Eye (tissue), 1 donor: ENCODE measurements at places on chromosomes 4 and X.
A peak's percentile ranks its signal among the peaks of the same experiment; 100 is the strongest.

DNA sequence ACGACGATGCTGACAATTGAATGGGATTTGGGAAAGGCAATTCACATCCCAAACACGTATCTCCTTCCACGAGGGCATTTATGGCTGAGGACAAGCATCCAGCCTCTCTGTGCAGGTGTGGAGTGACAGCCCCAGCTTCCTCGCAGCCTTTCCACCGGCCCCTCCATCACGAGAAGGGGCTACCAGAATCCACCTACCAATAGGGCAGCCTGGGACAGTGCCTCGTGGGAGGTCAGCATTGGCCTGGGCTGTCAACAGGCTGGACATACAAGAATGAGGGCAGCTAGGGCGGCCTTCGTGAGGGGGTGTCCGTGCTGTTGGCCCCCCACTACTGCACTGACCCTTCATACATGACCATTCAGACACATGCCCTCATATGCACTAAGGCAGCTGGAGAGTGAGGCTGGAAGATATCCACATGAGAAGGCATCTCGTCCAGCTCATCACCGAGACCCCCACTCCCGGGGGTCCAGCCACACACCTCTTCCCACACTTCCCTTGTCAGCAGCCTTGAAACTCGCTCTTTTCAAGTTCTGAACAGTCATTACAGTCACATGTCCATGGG lies 81.0 kb upstream of the ADRA2C start:
- no peak for DNase-seq

DNA sequence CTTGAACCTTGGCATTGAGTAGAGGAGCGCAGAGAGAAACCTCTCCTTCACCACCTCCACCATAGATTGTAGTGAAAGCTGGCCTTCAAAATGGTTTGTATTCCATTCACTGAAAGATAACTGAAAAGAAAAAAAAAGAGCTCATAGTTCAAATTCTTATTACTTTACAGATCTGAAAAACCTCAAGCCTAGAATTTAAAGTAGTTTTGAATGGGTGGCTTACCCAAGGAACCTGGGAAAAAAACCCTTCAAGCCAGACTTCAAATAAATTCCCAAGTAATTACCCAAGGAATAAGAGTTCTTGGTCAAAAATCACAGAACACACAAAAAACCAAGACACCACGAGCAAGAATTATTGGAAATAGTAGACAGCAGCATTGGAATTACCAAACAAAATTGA lies 83.6 kb upstream of the TMEM33 start:
- no peak for DNase-seq

DNA sequence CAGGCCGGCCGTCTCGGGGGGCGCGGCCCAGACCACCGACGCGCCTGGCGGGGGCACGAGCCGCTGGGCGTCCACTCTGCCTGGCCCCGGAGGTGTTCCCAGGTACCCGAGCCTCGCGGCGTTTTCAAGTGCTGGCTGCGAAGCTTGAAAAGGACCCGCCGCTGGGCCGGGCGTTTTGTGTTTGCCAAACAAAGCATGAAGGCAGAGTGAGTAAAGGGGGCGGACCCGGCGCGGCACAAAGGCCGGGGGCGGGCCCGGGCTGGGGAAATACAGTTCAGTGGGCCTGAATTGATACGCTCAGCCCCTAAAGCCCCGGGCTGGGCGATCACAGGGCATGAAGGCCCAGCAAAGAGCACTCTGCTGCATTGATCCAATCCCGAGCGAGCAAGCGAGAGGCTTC lies 65.4 kb downstream of the SOX3 start:
- DNase-seq: peak; percentile 84

DNA sequence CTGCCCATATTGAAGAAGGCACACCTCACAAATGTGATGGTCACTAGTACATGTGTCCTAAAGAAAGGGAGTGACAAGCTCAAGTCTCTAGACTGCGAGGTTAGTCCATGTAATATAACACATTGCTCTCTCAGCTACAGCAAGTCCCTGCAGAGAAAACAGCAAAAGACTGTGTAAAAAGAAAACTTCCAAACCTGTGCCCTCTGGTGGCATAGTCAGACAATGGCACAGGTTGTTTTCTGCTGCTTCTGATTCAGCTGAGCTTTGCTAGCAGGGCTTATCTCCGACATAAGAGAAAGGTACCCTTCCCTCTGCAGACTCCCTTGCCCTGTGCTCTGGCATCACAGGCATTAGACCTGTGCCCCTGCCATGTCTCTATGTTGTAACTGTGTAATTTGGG lies 1.4 kb upstream of the SERPINA7 start:
- peak; percentile 8 for DNase-seq

DNA sequence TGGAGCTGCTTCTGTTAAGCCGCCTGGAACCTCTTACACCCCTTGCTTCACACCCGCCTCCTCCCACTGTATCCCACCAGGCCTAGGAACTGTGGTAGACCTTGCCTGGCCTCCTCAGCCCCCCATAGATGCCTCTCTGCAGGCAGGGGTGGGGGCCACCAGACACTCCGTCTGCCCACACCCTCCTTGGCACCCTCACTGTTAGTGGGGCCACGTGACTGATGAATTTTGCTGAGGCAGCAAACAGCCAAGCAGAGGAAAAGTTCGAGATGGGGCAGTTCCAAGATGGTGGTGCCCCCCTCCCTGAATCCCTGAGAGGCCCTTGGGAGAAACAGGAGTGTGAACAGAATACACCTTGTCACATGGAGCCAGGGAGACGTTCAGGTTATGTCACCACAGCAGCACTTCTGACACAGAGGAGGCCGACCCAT lies 41.2 kb upstream of the C4orf50 start:
- no peak for DNase-seq

DNA sequence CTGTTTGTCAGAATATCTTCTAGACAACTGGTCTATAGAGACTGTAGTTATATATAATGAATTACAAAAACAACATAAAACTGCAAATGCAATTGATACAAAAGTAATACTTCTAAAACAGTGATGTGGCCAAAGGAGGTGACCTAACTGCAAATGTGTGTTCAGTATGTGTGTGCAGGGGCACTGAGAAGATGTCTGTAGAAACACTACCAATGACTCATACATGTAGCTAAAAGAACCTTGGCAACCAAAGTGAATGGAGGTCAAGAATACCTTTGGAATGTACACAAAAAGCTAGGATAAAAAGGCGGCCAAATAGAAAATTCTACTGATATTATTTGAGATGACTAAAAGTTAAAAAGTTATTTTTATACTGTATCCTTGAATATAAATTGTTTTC lies 261.8 kb downstream of the CAMK2D start:
- no peak for DNase-seq

DNA sequence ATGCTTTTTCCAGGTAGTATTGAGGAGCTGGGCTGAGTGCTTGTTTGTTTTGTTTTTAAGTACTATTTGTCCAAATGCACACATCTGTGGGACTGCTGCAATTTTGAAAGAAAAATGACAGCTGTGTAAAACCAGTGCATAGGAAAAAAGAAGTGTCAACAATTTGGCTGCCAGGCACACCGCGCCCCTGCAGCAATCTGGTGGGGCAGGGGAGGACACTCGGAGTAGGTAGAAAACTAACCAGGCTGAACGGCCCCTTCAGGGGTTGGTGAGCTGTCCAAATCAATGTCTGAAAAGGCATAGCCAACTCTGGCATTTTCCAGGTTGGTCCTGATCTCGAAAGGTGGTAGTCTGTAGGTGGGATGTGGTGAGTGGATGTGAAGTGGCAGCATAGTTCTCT lies 1.1 kb downstream of the LDOC1 start:
- no peak for DNase-seq

- no peak for DNase-seq
Measured at GRCh38 chr4:76670631-76671030, 227.3 kb downstream of the SOWAHB start.

GRCh38 chr4:826508-827208 lies 729 bp upstream of the CPLX1 start:
- DNase-seq: peak; percentile 68

- DNase-seq: peak; percentile 76
Measured at GRCh38 chr4:182193311-182193710, 49.9 kb upstream of the TENM3 start.

GRCh38 chr4:183989461-183989860 lies 84.4 kb downstream of the STOX2 start:
- peak; percentile 37 for DNase-seq

DNA sequence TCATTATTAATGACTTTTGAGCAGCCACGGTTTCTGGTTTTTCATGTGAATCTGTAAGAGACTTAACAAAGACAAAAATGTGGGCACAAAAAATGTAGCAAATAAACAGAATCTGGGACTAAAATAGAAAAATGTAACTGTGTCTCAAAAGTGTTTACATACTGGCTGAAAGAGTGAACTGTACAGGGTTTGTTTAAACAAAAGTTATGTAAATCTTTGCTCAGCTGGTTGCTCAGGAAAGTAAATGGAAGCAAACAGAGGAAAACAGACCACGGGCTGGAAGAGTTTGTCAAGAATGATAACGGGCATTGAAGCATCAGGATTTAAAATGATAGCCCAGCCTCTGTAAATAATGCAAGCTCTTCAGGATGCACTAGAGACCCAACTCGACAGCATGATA lies 921.8 kb upstream of the FTHL17 start:
- no peak for DNase-seq

GRCh38 chr4:7034262-7035081 lies 8.7 kb upstream of the TADA2B start:
- DNase-seq: no peak

- peak; percentile 59 for DNase-seq
Measured at GRCh38 chr4:140078366-140078765, 75.6 kb downstream of the MAML3 start.

GRCh38 chr4:109079731-109080130 lies 222.7 kb downstream of the COL25A1 start:
- no peak for DNase-seq

GRCh38 chr4:98873059-98873458 lies 55.9 kb downstream of the EIF4E start:
- DNase-seq: no peak

DNA sequence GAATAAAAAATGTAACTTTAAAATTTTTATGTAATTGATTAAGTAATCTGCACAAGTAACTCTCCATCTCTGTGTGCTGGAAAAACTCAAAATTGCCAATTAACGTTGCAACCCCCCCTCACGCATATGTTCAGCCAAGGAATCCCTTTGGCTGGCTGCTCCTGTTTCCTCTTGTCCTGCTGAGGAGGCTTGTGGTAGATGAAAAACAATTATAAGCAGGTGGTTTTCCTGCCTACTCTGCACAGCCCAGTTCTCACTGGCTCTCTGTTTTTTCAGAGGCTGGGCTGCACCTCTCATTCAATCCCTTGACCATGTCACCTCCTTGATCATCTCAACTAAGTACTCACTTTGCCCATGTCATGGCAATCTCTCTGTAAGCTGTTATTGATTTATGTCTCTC lies 1068.4 kb downstream of the ARAP2 start:
- DNase-seq: peak; percentile 45

- no peak for DNase-seq
Measured at GRCh38 chrX:31039327-31039711, 32.5 kb downstream of the FTHL17 start.

DNA sequence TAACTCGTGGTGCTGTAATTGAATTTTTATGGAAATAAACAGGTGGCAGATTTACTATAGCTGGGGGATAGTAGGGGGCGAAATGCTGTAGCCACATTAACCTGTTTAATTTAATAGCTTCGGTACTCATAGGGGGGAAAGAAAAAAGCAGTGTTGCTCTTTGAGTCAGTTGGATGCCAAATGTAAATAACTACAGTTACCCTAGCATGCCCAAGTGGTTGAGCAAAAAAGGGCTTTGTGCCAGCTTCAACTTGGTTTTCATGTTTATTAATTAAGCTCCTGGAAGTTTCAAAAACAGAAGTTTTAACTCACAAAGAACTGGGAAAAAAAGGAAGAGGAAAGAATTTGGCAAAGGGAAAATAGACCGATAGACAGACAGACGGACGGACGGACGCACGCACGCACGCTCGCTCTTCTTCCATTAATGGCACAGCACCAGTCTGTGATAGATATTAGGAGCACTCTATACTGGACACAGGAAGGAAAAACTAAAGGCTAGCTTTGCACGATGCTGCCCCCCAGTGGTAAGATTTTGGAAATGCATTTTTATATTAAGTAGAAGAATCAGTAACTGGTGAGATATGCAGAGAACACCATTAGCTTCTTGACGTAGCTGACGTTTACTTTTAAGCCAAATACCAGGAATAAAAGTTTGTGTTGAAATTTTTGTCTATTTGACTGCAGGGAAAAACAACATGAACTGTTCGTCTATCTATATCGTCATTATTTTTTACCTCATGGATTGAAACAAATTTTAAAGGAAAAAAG lies 151.8 kb downstream of the SLC7A11 start:
- peak; percentile 95 for DNase-seq

- DNase-seq: no peak
Measured at GRCh38 chr4:26692014-26692726, 108.3 kb downstream of the TBC1D19 start.

GRCh38 chr4:25913056-25913850 lies 767 bp upstream of the SMIM20 start:
- DNase-seq: no peak

- no peak for DNase-seq
Measured at GRCh38 chrX:111511477-111511876, at the start of gene SERTM2. SERTM2 (plus strand) TSS chrX:111511645; CDS start chrX:111518858, 7,213 bp downstream.

DNA sequence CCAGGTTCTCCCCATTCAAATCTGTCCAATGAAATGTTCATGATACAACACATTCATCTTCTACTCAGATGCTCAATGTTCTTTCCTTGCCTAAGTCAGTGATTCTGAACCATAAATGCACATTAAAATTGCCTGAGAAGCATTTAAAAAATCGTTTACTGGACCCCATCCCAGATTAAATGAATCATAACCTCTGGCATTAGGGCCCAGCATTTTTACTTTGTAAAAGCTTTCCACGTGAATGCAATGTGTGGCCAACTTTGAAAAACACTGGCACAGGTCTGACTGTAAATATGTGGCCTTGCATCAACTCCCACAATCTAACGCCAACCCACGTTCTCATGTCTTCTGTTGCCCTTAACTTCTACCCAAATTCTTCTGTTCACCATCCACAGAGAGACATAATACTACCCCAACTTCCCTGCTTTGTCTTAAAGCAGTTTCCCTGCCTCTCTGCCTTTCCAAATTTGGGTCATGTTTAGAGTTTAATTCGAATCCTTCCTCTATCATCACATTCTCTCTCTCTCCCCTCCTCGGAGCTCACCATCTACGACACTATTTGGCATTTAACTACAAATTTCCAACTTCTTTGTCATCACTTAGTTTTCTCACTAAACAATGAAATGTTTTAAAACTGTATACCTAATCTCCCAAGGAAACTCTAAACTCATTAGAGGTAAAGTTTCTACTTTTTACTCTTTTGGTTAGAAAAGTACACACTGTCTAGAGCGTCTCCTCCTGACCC lies 78.7 kb downstream of the PRKG2 start:
- no peak for DNase-seq

DNA sequence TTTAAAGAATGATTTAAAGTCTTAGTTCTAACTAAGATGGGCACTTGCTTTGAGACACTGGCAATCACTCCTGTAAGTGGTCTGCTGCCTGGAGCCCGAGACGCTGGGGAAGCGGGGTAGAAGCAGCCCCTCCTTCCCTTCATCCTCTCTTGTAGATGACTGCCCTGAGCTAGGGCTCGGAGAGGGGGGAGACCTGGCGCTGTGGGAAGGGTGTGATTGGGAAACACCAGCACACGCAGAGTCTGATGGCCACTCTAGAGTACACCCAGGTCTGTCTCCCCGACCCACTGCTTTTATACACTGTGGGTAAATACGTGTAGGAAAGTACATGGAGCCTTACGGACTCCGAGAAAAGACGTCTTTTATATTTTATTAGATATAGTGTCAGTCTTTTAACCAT lies 24.0 kb downstream of the LRP2BP start:
- DNase-seq: no peak

GRCh38 chr4:107691378-107691777 lies 28.7 kb downstream of the PAPSS1 start:
- DNase-seq: no peak
